ENCODE measurements at places on chromosomes 2 and 18. TPM values are rescaled to one million over a fixed set of nuclear protein-coding genes. Genes with fewer than 3 reads are reported as not detected.

- no peaks in the 10 kb centered on the region for H3K4me1 ChIP-seq
- no peak overlapping the region for H3K4me3 ChIP-seq
- H3K27ac ChIP-seq = no peak overlapping the region
- H3K36me3 ChIP-seq = no peaks in the 10 kb centered on the region
- DNase-seq = no peak
These were observed 25.4 kb upstream of the ACADL start for GRCh38 chr2:210250622-210251021.

- H3K27me3 ChIP-seq = no peaks in the 10 kb centered on the region
- H3K4me1 ChIP-seq = peaks cover 41% of the 10 kb centered on the region
- no peak overlapping the region for H3K4me3 ChIP-seq
- H3K27ac ChIP-seq = peak overlapping the region; percentile 75
- DNase-seq = no peak
- no peaks in the 10 kb centered on the region for H3K36me3 ChIP-seq
These were observed 2.1 kb upstream of the LRRFIP1 start for GRCh38 chr2:237625216-237625705.

- H3K4me1 ChIP-seq = no peaks in the 10 kb centered on the region
- no peaks in the 10 kb centered on the region for H3K27me3 ChIP-seq
- peak; percentile 28 for DNase-seq
- peak overlapping the region; percentile 62 for H3K27ac ChIP-seq
- H3K36me3 ChIP-seq = no peaks in the 10 kb centered on the region
These were observed 579.5 kb downstream of the ARHGAP15 start for GRCh38 chr2:143708682-143709081.

ACMSD gene
- not detected for total RNA-seq

TSN gene
- 47.3 TPM for total RNA-seq

DNA sequence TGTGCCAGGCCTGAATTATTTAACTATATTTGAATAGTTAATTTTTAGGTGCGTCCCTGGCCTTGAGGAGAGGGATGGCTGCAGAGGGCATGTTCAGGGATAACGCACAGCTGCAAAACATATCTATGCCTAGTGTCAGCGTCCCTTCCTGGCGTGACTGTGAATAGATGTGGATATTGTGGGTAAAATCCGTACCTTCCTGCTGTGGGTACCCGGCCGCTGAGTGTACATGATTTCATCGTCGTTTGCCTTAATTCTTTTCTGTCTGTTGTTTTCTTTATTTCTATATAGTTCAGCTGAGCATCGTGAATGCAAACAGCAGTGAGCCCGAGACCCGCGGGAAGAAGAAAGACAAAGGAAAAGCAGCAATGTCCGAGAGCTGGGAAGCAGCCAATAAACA is 25.0 kb upstream of the MC2R start:
- no peak for DNase-seq
- no peaks in the 10 kb centered on the region for H3K4me1 ChIP-seq
- no peaks in the 10 kb centered on the region for H3K36me3 ChIP-seq
- no peaks in the 10 kb centered on the region for H3K27me3 ChIP-seq
- H3K27ac ChIP-seq = no peak overlapping the region

NEURL3 gene
- not detected for total RNA-seq

GRCh38 chr2:240208096-240208495 is 67.6 kb upstream of the OTOS start:
- no peaks in the 10 kb centered on the region for H3K36me3 ChIP-seq
- H3K4me1 ChIP-seq = no peaks in the 10 kb centered on the region
- no peak overlapping the region for H3K27ac ChIP-seq
- H3K4me3 ChIP-seq = no peak overlapping the region
- H3K27me3 ChIP-seq = peaks cover 5% of the 10 kb centered on the region

DNA sequence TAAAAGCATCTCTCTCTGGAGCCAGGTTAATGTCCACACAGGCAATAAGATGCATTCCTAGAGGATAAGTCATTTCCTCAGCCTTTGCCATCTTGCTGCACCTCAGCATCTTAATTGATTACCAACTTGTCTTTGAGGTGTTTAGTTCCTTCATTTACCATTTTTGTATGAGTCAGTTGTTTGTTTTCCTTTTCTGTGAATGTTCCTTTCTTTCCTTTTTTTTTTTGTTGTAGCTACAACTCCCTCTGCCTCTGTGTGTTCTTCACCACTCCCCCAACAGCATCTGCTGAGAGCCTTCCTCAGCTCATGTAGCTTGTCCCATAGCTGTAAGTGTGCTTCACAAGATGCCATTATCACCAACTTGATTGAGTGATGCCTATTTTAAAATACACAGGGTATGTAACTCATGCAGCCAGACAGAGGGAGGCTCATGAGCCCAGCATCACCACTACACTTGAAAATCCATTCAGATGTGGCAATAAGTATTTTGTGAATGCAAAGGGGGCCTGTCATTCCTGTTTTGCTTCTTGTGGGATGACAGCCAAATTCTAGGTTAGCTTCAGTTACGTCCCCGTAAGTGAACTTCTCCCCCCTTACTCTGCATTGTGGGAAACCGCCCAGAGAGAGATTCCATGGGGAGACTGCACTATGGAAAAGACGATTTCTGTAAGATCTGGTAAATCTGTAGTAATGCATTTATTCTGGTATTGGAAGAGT is 315.9 kb upstream of the ZEB2 start:
- no peak for DNase-seq
- H3K4me3 ChIP-seq = no peak overlapping the region
- no peaks in the 10 kb centered on the region for H3K27me3 ChIP-seq
- no peaks in the 10 kb centered on the region for H3K4me1 ChIP-seq

MBOAT2 gene
- total RNA-seq = 10.0 TPM

DNA sequence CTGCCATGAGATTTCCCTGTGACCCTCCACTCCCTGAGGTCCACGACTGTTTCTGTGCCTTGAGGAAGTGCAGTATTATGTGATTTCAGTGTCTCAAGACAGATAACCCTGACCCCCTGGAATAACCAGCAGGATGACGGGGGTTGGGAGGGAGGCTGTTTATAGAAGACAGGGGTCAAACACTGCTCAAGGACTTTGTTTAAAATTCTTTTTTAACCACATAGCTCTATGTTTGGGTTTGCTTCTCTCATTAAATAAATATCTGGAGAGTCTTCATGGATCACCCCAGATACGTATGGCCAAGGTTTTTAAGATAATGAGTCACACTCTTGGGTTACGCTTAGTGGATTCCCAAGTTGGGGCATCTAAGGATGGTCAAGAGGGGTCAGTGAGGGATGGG is 523.8 kb upstream of the TNP1 start:
- no peak overlapping the region for H3K4me3 ChIP-seq
- no peaks in the 10 kb centered on the region for H3K27me3 ChIP-seq
- H3K27ac ChIP-seq = peak overlapping the region; percentile 34
- DNase-seq = no peak
